ENCODE measurements at places on chromosomes 3 and 15. TPM values are rescaled to one million over a fixed set of nuclear protein-coding genes. Genes with fewer than 3 reads are reported as not detected.

DNA sequence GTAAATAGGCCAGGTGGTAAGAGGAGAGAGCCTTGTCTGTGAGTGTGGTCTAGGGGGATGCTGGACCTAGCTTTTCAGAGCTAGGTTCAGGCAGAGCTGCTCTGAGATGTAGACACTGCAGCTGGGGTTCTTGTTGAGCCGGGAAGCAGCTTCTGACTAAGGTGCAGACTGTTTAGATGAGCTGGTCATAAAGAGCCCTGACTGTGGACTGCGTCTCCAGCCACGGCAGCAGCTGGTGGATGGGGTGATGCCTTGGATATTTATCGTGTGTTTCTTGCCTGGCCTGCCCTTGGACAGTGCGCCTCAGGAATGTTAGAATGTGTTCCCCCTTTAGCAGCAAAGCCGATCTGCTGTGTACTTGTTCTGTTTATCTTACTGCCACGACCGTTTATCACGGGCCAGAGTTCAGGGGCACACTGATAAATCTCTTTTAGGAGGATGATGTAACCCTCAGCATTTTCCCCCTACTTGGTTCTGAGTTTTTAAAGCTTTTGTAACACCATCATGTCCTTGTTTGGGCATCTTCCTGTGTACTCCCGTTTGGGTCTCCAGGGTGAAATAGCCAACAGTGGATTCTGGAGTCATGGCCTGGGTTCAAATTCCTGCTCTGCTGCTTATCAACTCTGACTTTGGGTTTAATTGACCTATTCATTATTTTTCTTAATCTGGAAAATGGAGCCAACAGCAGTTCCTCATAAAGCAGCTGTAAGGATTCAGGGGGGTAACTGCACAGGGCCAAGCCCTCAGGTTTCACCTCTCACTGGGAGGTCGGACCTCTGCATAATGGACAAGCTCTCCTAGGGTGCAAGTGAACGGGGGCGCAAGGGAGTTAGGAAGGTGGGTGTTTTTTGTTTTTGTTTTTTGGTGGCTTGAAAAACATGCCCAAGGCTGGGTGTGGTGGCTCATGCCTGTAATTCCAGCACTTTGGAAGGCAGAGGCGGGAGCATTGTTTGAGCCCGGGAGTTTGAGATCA lies 51.4 kb downstream of the FLNB start:
- no peak for DNase-seq

DNA sequence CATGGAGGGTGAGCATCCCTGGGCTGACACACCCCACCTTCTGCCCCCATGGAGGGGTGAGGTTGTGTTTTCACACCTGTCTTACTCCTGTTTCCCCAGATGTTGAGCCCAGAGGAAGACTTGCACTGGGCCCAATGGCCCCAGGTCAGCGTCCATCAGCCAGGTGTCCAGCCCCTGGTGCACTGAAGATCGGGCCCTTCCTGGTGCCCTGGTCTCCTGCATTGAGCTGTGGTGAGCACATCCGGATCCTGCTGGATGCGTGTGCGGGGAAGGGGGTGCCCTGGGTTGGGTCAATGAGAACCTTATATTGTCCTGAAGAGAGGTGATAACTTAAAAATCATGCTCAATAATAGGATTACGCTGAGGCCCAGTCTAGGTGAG lies 227.3 kb downstream of the SNRPN start:
- no peak for DNase-seq

GRCh38 chr15:65423150-65423975 lies 616 bp upstream of the IGDCC4 start:
- DNase-seq: no peak

- no peak for DNase-seq
These were observed 13.7 kb downstream of the CA12 start for GRCh38 chr15:63367900-63368299.

- DNase-seq: no peak
These were observed 14.8 kb upstream of the TMEM108 start for GRCh38 chr3:133023362-133023761.

GRCh38 chr15:45594319-45594718 lies 7.1 kb downstream of the BLOC1S6 start:
- no peak for DNase-seq

DNA sequence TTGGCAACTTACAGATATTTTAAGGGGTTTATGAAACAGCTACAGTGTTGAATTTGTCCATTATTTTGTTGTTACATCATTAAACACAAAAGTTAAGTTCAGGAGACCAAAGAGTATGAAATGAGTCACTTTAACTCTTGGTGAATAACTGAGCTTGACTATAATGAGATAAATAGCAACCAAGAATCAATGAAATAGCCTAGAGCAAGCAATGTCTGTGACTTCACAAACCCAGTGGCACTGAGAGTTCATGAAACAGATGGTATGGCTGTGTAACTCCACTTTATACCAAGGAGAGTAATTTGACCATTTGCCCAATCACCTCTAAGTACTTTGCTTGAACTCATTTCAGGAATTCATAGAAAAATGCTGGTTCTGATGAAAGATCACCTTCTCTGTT lies 169.6 kb upstream of the GADL1 start:
- DNase-seq: no peak

DNA sequence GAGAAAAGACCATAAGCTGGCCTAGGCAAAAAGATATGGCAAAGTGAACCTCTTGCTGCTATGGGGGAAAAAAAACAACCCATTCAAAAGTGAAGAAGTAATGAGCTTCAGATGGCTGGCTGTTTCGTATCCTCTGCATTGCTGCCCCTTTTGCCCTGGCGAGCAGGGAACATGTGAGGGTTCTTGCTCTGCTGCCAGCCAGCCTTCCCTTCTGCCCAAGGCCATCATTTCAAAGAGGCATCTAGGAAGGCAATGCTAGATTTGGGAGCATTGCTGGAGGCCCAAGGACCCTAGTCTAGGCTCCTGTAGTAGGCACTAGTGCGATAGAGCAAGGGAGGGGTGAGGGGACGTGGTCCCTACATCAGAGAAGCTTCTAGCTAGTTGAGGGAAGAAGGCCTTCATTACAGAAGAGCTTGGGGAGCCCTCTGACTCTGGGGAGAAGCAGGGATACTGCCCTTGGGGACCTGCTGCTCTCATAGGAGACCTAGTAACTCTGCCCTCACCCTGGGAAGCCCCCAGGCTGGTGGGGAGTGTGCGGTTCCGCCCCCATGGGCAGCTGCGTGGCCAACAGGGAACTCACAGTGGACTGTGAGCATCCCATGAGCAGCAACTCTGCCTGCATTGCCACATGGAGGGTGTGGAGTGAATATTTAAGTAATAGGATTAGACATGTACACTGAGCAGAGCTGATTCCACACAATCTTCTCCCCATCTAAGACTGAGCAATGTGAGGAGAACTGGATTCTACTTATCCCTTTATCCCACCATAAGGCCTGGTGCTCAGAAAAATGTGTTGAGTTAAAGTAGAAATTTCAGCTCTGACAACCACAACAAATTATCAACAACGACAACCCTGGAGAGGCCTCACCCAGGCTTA lies 21.3 kb downstream of the ITGA11 start:
- DNase-seq: no peak

DNA sequence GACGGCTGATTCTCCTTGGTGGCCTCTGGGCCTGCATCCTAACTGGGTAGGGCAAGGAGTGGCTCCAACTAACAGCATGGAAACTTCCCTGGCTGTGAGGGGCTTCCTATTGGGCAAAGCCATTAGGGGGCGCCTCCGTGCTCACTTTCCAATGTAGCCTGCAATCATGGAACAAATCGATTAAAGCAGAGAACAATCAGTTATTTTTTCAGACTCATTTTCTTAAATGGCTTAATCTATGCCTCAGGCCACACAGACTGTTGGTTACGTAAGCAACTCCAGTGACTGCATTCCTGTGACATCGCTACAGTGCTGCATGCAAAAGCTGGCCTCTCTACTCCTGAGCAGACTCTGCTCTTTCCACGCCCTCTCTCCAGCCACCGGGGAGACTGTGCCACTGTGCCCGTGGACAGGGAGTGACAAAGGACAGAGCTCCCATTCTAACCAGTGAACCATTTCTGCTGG lies 278.9 kb downstream of the KLF13 start:
- no peak for DNase-seq

DNA sequence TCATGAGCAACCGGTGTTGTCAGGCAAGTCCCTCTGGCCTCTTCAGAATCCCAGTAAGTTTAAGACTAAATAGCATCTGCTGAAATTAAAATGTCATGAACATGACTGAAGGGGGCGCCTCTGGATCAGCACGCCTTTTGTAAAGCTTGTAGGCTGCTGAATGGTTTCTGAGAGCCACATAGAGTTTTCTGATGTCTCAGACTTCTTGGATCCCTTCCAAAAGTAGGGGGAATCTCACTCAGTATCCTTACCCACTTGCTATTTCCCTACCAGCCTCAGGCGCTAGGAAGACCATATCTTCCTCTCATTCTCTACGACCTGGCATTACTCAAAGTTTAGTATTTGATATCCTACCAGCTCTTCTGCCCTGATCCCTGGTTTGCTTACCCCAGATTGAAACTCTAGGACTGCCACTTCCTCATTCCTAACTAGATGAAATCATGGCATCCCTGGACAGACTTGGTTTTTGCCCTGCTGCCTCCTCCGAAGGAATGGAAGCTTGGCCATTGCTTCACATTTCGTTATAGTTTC lies 62.7 kb upstream of the CD47 start:
- peak; percentile 79 for DNase-seq

GRCh38 chr3:34159613-34160420 lies 361.4 kb downstream of the PDCD6IP start:
- DNase-seq: no peak

DNA sequence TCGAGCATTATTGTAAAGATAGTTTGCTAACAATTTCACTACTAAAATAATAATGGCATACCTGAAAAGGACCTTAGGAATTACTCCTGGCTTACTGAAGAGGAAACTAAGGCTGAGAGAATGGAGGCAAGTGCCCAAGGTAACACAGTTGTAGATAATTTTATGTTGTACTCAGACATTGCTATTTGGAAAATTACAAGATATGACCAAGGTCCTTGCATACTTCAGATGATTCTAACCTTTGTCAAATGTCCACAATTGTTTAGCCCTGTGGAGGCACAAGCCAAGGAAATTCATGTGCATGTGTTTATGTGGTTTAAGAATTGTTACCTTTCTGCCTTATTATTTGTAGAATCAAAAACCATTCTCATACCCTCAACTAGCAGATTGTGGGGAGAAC lies 105.7 kb downstream of the TUSC7 start:
- DNase-seq: no peak

- DNase-seq: no peak
These were observed 118.0 kb upstream of the RAD18 start for GRCh38 chr3:9081184-9081818.

- no peak for DNase-seq
These were observed 57.1 kb downstream of the EPHB1 start for GRCh38 chr3:134852132-134852531.

GRCh38 chr3:149548669-149549065 lies 74.2 kb downstream of the TM4SF4 start:
- no peak for DNase-seq

GRCh38 chr15:93314245-93314644 lies 225.2 kb upstream of the RGMA start:
- no peak for DNase-seq

- DNase-seq: no peak
These were observed 71.2 kb upstream of the GOLGA8B start for GRCh38 chr15:34654625-34655024.

- DNase-seq: peak; percentile 12
These were observed 9.3 kb downstream of the PXYLP1 start for GRCh38 chr3:141240687-141241615.

- DNase-seq: peak; percentile 38
These were observed 4.1 kb upstream of the AMOTL2 start for GRCh38 chr3:134378384-134378783.

GRCh38 chr3:65168547-65168946 lies 480.7 kb upstream of the ADAMTS9 start:
- no peak for DNase-seq

DNA sequence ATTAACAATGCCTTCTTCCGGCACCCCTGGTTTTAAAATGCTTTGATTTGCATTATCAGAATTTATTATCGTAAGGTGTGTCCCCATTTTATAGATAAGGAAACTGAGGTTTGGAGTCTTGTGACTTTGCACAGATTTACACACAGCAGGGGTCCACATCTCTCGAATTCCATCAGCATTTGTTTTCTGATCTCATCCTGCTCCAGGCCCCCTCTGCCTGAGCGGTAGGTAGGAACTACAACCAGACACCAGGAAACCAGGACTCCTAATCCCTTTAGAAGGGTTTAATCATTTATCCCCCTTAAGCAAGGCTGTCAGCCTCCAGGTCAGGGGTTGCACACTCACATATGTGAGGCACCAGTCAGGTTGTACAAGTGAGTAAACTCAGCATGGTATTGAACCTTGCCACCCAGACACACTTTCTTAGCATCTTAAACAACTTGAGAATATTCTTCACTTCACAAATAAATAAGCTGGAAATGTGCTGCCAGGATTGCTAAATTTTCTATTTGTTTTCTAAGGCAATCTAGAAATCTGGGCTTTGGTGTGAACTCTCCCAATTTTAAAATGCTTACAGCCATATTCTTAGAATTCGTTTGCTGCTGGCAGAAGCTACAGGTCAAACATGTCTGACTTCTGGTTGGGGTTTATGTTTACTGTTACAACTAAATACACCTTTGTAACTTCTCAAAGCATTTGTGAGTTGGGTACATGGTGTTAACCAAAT lies 31.7 kb upstream of the CMTM7 start:
- DNase-seq: no peak

DNA sequence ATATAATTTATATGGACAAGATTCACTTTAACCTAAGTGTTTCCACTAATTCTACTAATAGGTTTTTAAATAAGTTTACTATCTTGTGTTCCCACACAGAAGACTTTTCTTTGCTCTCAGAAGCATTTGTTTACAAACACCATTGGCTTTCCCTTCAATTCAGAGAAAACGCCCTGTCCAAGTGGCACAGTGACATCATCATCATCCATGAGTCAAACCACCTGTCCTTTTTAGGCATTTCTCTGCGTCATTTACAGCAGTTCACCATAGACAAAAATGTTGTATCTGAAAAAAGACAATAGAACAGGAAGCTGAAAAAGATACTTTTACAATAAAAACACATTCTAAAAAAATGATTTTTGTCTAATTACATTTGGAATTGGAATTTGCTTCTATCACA lies 9.3 kb upstream of the BCL2L10 start:
- no peak for DNase-seq

Gene TMIE
- total RNA-seq: not detected

Gene PPM1L
- total RNA-seq: 3.9 TPM

Gene SSUH2
- total RNA-seq: not detected

Gene GATA2
- total RNA-seq: not detected

Gene PP2D1
- not detected for total RNA-seq

Gene CCR8
- 0.94 TPM for total RNA-seq

Gene SAXO2
- 1.6 TPM for total RNA-seq

Gene FAIM
- total RNA-seq: 5.9 TPM

Gene SERPINI2
- total RNA-seq: not detected

Gene STAC
- total RNA-seq: not detected

Gene CCRL2
- 10.1 TPM for total RNA-seq

Gene PLXND1
- 4.1 TPM for total RNA-seq

Measured in activated CD8-positive, alpha-beta T cell treated with anti-CD3 and anti-CD28 coated beads, Interleukin-2, amount 10 ng/mL, durations not matched to agents 7 days and 5 days (primary cell).